ENCODE measurements at places on chromosomes 7 and 10.

DNA sequence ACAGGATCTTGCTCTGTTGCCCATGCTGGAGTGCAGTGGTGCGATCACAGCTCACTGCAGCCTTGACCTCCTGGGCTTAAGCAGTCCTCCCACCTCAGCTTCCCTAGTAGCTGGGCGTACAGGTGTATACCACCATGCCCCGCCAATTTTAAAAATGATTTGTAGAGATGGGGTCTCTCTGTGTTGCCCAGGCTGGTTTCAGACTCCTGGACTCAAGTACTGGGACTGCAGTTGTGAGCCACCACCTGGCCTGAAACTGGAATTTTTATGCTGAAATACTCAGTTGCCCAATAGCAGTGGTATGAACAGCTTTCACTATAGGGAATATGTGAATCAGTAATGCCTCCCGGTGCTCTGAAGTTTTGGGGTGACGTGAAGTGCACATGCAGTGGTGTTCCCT is 7.6 kb downstream of the ZRANB1 start:
- no peak for DNase-seq

DNA sequence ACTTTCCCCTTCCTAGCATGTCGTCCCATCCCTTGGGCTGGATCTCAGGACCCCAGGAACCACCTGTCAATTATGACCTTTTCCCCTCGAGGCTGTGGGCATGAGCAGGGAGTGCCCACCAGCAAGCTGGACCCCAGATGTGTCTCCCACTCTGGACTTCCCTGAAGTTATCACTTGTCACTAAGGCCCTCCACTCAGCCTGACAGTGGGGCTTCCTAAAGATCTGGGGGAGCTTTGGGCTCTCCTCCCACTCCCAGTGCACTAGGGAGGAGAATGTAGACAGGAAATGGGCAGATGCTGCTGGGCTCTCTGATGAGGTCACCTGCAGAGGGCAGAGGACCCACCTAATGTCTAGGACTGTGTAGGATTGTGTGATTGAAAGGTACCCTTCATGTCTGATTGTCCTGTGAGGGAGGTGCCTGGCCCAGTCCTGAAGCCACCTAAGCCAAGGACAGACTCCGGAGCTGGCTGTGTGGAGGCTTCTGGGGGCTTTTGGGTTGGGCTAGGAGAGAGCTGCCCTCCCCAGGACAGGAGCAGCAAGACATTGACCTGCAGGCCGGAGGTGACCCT is 18.7 kb downstream of the MYO1G start:
- no peak for DNase-seq

DNA sequence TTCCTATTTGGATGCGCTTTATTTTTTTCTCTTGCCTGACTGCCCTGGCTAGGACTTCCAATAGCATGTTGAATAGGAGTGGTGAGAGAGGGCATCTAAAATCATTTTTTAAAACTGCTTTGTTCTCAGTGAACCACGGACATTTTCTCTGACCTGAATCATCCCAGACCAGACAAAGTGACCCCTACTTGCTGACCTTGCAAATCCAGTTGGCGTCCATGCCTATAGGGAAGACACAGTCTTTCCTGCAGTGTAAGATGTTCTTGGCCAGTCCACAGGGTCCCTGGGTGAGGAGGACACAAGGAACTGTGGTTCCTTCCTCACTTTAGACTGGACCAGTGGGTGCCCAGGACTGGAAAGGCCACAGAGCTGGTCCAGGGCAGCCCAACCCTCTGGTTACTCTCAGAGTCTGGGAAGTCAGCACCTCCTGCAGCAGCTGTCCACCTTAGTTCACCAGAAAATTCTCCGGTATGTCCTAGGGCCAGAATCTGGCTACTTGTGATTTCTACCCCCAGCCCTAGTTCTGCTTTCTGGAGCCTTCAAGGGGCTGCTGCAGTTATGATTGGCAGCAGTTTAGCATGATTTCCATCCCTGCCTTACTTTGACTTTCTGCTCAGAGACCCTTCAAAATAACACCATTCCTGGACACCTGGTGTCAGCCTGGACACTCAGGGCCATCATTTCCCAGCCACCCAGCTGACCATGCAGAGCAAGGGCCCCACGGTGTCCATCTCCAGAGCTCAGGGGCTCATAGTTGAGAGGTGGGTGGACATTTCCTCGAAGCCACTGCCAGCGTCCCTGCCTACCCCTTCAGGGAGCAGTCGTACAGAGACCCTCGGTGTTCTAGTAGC is 19.3 kb downstream of the VIPR2 start:
- DNase-seq = no peak

- no peak for DNase-seq
Observed at GRCh38 chr10:28881171-28881882, 204.0 kb downstream of the BAMBI start.

DNA sequence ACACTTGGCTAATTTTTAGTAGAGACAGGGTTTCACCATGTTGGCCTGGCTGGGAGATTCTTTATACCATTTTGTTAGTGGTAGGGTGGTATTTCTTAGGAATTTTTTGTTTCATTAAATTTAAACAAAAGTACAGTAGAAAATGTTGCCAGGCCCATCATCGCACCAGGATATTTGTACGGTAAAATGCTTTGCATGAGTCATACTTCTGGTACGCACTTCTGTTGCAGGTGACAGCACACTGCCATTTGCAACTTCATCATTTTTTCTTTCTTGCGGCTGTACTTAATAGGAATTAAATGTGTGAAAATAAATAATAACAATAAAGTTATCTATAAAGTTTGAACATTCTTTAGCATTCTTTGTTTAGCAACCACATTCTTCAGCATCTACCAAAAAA is 195.6 kb downstream of the SKAP2 start:
- no peak for DNase-seq

DNA sequence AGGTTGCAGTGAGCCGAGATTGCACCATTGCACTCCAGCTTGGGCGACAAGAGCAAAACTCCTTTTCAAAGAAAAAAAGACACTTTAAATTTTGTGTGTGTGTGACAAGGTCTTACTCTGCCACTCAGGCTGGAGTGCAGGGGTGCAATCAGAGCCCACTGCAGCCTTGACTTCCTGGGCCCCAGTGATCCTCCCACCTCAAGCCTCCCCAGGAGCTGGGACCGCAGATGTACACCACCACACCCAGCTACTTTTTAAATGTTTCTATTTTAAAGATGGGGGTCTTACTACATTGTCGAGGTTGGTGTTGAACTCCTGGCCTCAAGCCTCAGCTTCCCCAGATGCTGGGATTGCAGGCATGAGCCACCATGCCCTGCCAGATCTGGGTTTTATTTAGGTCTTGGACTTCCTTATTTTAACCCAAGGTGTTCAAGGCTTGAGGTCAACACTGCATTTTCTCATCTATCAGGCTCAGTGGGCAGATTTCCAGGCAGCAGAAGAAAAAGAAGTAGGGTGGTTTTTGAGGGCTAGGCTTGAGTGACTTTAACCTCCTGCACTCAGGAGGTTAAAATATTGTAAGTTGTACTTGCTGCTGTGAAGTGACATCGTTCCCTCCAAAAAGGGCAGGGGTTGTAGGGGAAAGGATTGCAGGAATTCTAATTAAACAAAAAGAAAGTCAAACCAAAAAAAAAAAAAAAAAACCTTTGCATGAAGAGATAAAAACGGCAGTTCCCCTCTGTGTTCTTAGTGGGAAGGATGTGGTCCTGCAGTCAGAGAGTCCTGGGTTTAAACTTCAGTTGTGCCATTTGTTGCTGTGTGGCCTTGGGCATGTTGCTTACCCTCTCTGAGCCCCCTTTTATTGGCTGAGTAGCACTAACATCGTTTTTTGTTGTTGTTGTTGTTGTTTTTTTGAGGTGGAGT is 71.5 kb downstream of the CARD11 start:
- DNase-seq = no peak

DNA sequence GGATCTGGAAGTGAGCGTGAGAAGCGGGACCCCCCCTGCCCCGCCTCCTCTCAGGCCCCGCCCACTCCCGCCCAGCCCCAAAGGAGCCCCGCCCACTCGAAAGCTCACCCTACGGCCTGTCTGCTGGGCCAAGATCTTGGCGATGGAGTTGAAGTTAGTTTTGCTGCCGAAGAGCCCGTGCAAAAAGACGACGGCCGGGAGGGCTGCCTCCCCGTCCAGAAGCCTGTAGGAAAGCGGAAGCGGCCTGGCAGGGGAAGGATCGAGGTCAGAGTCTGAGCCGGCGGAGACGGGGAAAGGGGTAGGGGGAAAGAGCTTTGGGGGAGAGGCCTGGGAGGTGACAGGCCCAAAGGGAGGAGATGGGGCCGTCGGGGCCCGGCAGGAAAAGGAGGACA is 386 bp downstream of the ABHD11 start:
- peak; percentile 47 for DNase-seq

GRCh38 chr10:75956624-75957023 is 525.2 kb downstream of the LRMDA start:
- DNase-seq = no peak

DNA sequence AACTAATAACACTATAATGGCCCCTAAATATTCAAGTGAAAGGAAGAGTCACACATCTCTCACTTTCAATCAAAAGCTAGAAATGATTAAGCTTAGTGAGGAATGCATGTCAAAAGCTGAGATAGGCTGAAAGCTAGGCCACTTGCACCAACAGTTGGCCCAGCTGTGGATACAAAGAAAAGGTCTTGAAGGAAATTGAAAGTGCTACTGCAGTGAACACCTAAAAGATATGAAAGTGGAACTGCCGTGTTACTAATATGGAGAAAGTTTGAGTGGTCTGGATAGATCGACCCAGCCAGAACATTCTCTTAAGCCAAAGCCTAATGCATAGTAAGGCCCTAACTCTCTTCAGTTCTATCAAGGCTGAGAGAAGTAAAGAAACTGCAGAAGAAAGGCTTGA is 12.1 kb upstream of the SNX13 start:
- no peak for DNase-seq

- peak; percentile 44 for DNase-seq
Observed at GRCh38 chr7:36986948-36987724, 262.8 kb upstream of the AOAH start.

DNA sequence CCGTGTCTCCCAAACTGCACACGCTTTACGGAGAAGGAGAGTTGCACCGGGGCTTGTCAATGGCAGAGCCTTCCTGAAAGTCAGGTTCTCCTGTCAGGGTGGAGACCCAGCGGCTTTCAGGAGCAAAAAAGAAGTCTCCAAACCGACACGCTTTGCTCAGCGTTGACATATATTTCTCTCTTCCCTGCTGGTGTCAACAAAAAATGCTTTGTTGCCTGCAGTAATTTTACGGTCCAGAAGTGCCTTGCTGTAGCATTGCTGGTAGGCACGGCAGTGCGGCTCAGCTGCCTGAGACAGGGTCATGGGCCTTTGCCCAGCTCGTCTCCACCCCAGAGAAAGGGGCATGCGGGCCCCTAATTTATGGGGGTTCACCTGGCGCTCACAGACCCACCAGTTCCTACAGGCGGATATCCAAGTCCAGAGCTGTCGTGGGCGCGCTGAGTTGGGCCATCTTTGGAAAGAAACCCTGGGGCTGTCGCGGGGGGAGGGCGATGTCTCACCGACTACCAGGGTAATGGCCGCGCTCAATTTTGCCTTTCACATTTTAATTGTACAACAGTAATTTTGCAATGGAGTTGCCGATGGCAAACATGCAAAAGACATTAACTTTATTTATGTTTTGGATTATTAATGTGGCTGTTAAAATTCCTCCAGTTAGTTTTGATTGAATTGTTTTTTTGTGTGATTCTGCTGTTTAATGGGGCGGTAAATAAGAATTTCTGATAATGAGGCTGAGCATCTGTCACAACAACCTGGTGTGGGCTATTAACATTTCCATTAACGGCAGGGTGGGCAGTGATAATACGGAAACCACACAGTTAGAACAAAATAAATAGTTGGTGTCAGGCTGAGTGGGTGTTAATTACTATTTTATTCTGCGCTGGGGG is 478.2 kb upstream of the FOXK1 start:
- DNase-seq = no peak
